NCI-H524 treated with DMSO at 0.1 percent for 48 hours (cell line): ENCODE measurements at places on chromosomes 1 and 21.
A peak's percentile ranks its signal among the peaks of the same experiment; 100 is the strongest.

GRCh38 chr1:211734359-211734758 is 58.9 kb upstream of the NEK2 start:
- DNase-seq, result no peak

DNA sequence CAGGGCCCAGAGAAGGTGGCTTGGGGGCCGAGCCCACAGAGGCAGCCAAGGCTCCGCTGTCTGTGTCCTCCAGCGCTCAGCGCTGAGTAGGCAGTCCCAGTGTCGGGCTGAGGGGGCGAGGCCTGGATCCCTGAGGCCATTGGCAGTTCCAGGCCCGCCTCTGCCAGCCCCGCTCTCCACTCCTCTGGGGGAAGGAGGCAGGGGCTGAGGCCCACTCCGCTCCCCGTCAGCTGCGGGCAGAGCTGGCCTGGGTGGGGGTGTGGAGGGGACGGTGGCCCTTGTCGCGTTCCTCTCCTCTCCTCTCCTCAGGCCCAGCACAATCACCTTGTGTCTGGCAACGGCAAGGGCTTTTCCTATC is 132.8 kb downstream of the CASZ1 start:
- DNase-seq, result no peak

- no peak for DNase-seq
These were observed 64.3 kb downstream of the ANKRD13C start for GRCh38 chr1:70290218-70290617.

- no peak for DNase-seq
These were observed 5.9 kb downstream of the BLACAT1 start for GRCh38 chr1:205449750-205450443.

- DNase-seq, result no peak
These were observed 69.5 kb downstream of the TMPRSS15 start for GRCh38 chr21:18334066-18334465.

DNA sequence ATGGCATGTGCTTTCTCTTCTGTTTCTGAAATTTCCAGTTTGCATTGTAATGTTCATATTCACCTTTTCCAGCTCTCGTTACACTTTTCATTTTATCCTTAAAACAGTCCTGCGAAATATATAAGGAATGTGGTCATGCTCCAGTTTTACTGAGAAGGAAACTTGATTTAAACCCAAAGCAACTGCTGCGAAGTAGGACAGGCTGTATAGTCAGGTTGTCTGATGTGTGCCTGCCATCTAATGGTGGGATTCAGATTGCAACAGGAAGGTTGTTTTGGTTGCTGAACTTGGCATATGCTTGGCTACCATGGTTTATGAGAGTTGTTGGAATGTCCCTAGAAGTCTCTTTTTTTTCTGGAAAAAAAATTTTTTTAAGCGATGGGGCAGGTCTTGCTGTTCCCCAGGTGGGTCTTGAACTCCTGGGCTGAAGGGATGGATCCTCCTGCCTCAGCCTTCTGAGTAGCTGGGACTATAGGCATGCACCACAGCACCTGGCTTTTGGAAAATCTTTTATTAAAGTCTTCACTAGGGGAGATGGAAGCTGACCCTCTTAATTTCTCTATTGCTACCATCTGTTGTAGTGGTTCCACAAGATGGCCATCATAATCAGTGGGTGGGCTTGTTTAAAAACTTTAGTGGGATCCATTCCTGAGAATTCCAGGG is 86.9 kb downstream of the UCK2 start:
- DNase-seq, result no peak

- DNase-seq, result no peak
These were observed 953 bp downstream of the TRIM46 start for GRCh38 chr1:155174324-155175280.

DNA sequence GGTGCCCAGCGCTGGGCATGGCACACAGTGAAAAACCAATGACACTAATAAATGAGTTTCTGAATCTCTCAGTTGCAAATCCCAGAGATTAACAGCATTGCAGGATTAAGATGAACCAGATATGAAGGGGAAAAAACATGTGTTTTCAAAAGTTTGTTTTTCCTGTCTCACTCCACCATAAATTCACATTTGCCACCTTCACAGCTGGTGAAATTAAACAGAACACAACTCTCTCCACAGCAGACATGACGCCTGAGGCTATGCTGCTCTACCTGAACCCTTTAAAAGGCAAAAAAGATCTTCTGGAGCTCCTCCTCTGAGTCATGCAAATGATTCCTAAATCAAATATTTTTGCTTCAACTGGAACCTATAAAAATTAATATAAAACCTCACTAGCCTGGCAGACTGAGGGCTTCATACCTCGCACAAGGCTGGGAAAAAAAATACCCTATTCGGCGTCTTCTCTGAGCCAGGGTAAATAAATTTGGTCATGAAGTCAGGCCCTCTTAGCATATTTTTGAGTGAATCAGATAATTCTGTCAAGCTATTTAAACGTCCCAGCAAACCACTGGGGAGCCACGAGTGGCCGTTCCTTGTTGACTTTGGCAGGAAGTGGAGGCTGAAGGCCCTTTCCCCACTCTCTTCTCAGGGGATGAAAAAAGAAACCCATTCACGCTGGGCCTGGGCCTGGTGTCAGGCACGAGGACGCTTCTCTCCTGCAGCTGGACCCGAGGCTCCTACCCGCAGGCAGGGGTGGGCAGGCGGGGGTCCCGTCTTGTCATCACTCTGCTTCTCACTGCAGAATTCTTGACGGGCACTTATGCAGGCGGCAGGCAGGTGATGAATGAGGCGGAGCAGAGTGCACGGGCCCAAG is 53.0 kb downstream of the DMRTB1 start:
- DNase-seq, result no peak

- DNase-seq, result no peak
These were observed 36.6 kb upstream of the POU2F1 start for GRCh38 chr1:167184081-167184480.

DNA sequence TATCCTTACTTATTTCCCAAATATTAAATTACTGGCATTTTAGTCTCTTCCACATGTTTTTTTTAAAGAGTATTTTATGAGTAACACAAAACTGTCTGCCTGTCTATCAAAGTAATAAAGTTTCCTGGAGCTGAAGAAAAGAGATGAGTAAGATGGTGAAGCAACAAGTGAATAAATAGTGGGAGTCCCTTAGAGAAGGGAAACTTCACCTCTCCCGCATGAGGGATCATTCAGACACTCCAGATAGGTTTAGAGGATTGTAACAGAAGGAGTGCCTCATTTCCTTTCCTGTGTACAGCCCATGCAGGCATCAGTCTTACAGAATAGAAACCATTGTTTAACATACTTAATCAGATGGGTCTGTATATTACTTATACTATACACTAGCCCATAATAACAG is 205.7 kb downstream of the USP25 start:
- DNase-seq, result no peak

DNA sequence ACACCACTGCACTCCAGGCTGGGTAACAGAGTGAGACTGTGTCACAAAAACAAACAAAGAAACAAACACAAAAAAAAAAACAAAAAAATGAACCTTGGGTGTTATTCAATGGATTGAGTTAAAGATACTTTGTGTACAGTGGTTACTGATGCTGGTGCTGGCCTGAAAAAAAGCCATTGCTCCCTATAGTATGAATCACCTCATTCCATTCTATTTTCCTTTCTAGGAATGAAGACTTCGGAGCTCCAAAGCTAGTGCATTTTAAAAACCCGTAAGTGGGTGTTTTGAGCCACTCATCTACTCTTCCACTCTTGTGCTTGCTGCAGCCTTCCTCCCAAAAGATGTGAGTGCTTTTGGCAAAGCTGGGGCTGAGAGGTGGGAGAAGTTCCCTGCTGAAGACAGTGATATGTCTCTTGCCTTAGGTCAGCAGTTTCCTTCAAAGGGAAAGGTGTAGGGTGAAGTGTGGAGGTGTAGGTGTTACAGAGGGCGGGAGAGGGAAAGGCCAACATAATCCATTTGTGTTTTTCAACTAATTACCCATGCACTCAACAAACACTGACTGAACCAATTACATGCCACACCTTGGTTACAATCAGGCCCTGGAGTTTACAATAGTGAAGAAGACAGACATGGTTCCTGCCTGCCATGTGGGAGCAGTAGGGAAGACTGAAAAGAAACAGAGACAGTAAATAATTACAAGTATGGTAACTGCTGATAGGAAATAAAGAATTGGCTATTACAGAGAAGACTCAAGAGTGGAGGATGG is 55.0 kb upstream of the SERBP1 start:
- DNase-seq, result no peak

GRCh38 chr1:10193288-10193687 is 17.1 kb upstream of the KIF1B start:
- DNase-seq, result peak; percentile 98

DNA sequence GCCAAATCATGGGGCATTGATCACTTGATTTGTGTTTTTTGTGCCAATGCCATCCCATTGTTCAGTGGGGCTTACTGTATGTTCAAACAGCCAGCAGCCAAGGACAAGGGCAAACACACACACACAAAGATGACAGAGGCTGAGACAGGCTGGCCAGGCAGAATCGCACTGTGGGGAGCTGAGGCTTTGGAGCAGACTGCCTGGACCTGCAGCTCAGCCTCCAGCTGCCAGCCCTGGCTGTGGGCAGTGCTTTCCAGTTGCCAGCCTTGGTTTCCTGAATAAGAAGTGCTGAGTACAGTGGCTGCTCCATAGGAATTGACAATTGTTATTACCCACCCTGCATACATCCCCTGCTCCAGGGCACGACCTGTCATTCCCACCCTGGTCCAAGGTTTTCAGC is 16.9 kb upstream of the PCP4 start:
- DNase-seq, result no peak

DNA sequence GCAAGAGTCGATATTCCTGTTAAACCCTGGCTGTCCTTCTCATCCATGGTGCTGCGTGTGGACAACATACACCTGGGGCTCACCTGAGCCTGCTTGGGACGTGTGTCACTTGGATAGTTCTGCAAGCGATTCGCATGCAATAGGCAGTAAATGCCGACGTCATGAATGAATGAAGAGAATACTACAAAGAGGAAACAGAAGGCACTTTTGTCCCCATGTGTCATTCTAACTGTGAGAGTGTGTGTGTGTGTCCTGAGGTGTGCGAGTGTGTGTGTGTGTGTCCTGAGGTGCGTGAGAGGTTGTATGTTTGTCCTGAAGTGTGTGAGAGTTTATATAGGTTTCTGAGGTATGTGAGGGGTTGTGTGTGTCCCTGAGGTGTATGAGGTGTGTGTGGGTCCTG is 647 bp upstream of the TCP10L start:
- no peak for DNase-seq

GRCh38 chr1:218659911-218660677 is 315.0 kb downstream of the TGFB2 start:
- DNase-seq, result no peak

DNA sequence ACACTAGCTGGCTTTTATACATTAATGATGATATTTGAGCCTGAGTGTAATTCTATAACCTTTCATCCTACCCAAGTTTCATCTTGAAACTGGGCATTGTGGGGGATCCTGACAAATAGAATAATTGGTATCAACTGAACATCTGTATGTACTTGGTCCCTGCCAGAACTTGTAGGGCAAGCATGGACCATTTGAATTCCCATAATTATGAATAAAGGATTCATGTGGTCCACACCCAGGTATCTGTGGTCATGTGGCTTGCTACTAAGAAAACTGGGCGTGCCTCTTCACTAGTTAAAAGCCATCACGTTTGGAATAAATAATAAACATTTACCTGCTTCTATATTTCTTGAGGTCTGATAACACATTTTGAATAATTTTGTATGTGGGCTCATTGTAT is 20.6 kb upstream of the VTCN1 start:
- DNase-seq, result no peak

GRCh38 chr1:180366371-180367068 is 135.9 kb downstream of the ACBD6 start:
- no peak for DNase-seq

GRCh38 chr1:246588159-246588721 is 22.0 kb downstream of the CNST start:
- DNase-seq, result no peak

DNA sequence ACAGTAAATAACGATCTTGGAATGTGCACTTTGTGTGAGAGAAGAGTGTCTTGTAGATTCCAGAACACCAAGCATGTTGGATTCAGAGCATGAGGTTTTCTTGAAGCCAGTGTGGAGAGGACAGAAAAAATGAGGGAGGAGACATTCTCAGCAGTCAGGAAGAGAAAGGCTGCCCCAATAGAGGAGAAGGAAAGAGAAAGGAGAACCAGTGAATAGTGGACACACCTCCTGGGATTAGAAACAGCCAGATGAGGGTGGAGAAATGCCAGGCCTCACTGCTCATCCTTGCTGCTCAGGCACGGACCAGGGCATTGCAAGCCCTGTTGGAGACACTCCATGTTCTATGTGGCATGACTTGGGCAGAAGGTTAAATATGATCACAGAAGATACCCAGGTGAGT is 69.0 kb upstream of the KAZN start:
- no peak for DNase-seq

DNA sequence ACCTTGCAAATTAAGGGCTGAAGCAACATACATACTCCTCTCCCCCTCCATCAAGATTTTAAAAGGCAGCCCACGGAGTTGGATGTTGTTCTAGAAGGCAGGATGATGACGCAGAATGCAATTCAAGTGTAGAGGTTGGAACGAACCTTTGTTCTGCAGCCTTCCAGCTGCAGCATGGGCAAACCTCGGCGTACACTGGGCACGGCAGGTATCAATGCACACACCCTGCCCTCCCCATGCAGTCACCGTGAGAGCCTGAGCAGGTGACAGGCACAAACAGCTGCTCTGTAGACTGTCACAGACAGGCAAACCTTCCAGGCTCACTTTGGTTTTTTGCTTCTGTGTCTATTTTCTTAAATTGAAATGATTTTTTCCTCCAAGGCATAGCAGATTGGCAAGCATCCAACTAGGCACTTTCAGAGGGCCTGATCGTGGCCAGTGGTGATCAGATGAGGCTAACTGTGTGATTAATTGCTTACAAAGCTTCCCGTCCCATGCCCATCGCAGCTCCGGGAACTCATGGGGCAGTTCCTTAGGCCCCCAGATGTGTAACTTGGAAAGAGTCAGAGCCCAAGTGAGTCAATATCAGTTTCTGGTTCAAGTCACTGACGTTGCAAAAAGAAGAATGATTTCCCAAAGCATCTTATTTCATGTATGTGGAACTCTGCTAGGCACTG is 82.3 kb downstream of the ITPKB start:
- DNase-seq, result no peak

GRCh38 chr1:1960480-1961196 is 41.6 kb upstream of the TMEM52 start:
- no peak for DNase-seq

GRCh38 chr1:117182319-117182718 is 28.4 kb downstream of the VTCN1 start:
- DNase-seq, result no peak

DNA sequence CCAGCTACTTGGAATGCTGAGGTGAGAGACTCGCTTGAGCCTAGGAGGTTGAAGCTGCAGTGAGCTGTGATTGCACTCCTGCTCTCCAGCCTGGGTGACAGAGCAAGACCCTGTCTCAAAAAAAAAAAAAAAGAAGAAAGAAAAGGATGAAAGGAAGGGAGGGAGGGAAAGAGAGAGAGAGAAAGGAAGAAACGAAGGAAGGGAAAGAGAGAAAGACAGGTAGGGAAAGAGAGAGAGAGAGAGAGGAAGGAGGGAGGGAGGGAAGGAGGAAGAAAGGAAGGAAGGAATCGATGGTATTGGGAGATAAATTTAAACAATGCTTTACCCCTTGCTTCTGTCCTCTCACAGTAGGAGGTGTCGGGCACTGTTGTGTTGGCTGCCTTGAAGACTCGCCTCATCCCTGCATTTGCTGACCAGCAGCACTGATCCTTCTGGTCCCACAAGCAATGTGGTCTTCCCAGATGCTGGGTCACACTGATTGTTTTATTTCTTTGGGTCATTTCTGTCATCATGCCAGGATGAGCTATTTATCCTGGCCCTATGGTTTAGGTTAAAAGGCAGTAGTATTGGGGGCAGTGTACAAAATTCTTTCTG is 30.9 kb downstream of the GPR137B start:
- no peak for DNase-seq

GRCh38 chr1:153563991-153564390 is 1.7 kb downstream of the S100A2 start:
- DNase-seq, result no peak
